H7 (cell line): ENCODE measurements at places on chromosomes 7 and 10.

DNA sequence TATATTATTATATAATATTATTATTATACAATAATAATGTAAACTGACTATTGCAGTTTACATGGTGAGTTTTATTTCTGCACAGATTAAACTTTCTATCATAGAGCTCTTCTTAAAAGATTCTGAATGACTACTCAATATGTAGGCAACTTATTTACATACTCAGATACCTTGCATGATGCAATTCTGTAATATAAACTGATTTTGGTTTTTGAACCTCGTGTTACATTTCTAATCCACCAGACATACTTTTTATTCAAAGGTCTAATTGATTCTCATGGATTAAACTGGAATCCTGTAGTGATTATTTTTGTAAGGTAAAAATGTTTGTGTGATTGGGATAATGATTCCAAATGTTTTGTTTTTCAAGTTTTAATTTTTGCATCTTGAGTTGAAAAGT is 19.9 kb downstream of the SLC26A4 start:
- no peak for DNase-seq

GRCh38 chr7:93921186-93921585 is 349 bp upstream of the GNG11 start:
- DNase-seq = no peak

GRCh38 chr7:72785166-72785955 is 42.6 kb downstream of the TYW1B start:
- no peak for DNase-seq

DNA sequence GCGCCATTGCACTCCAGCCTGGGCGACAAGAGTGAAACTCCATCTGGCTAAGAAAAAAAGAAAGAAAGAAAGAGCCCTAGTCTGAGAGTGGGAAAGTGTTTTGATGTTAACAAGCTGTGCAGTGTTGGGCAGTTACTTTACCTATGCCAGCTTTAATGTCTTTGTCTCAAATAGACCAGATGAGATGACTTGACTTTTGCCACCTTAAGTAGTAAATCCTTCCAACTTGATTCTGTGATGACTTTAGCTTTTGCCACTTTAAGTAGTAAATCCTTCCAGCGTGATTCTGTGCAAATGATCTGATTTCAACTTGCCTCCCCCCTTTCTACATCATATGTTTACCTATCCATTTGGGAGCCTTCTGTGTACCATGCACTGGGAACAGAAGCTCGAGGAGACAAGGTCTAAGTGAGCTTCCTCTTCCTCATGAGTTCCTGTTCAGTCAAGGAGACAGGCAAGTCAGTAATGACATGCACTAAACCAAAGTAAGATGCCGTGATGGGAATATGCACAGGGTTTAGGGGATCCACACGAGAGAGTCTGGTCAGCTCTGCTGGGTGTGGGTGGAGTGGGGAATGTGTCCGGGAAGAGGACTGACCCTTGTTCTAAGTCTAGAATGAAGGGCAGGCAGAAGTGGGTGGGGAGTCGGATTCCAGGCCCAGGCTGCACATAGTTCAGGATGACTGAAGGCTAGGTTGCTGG is 17.2 kb downstream of the INPP5F start:
- DNase-seq = no peak

GRCh38 chr10:121845044-121845784 is 82.6 kb downstream of the ATE1 start:
- DNase-seq = no peak

DNA sequence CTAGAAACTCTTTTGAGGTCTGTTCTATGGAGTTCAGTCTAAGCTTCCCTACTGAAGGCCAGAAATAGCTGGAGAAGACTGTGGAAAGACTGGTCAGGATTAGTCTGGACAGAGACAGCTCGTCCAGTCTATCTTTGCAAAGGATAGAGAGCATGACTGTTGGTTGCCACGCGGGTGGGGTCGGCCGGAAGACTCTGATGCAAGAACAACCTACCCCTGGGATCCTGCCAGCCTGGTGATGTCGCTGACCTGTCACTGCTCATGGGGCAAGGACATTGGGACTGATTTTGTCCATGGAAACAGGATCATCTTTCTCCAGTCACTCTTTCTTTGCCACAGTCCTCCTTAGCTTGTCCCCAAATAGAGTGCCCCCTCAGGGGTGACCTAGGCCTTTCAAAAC is 337.6 kb upstream of the NPSR1 start:
- no peak for DNase-seq

GRCh38 chr10:123633106-123633505 is 33.0 kb upstream of the GPR26 start:
- no peak for DNase-seq
